Smooth muscle cell of the pulmonary artery (primary cell): ENCODE measurements at places on chromosomes 2 and 18. TPM values are rescaled to one million over a fixed set of nuclear protein-coding genes. Genes with fewer than 3 reads are reported as not detected.

Gene VIT
- 2.0 and 8.9 TPM in 2 replicates for total RNA-seq

Gene CRYGD
- not detected in 2 replicates for total RNA-seq

Gene IGFBP5
- total RNA-seq, result 1,272 and 1,451 TPM in 2 replicates

Gene HOXD13
- not detected in 2 replicates for total RNA-seq

Gene DCTN1
- 191 and 217 TPM in 2 replicates for total RNA-seq

Gene CPO
- not detected in 2 replicates for total RNA-seq

Gene ZNF892
- total RNA-seq, result 5.2 and 5.5 TPM in 2 replicates

Gene CHST9
- not detected in 2 replicates for total RNA-seq

Gene ARHGAP15
- total RNA-seq, result 0.13 TPM in 1 of 2 replicates, not detected in the other

Gene KLHL30
- 5.2 and 11.7 TPM in 2 replicates for total RNA-seq

Gene RAPGEF4
- total RNA-seq, result 3.8 and 5.0 TPM in 2 replicates

Gene ANTXR1
- total RNA-seq, result 89.3 and 121 TPM in 2 replicates

Gene PID1
- total RNA-seq, result 35.6 and 48.6 TPM in 2 replicates

Gene UGT1A10
- 0.10 and 0.13 TPM in 2 replicates for total RNA-seq

Gene RBKS
- 0.59 and 1.2 TPM in 2 replicates for total RNA-seq

Gene GRP
- total RNA-seq, result not detected in 2 replicates

Gene POU3F3
- total RNA-seq, result not detected in 2 replicates

Gene NEU4
- 0.07 and 0.13 TPM in 2 replicates for total RNA-seq

Gene MTCL1
- total RNA-seq, result 22.6 and 86.5 TPM in 2 replicates

Gene MTIF2
- total RNA-seq, result 27.1 and 32.8 TPM in 2 replicates

Gene CRYBA2
- total RNA-seq, result not detected in 2 replicates

Gene KCNG2
- total RNA-seq, result not detected in 2 replicates

Gene NT5DC4
- total RNA-seq, result 0.33 TPM in 1 of 2 replicates, not detected in the other

Gene SGPP2
- not detected in 2 replicates for total RNA-seq

Gene HOXD4
- 0.46 and 4.6 TPM in 2 replicates for total RNA-seq

Gene CRACDL
- 0.03 TPM in 1 of 2 replicates, not detected in the other for total RNA-seq

Gene ELOA2
- total RNA-seq, result not detected in 2 replicates

Gene FZD7
- 24.4 and 24.8 TPM in 2 replicates for total RNA-seq

Gene METTL8
- total RNA-seq, result 11.9 and 15.3 TPM in 2 replicates

Gene PAIP2B
- 0.36 and 0.65 TPM in 2 replicates for total RNA-seq

Gene AMER3
- not detected in 2 replicates for total RNA-seq

Gene MEX3C
- total RNA-seq, result 38.1 and 43.4 TPM in 2 replicates

Gene CD28
- not detected in 2 replicates for total RNA-seq

Gene CFLAR
- 76.5 and 88.1 TPM in 2 replicates for total RNA-seq

Gene APCDD1
- 0.96 and 8.2 TPM in 2 replicates for total RNA-seq

Gene REG3G
- total RNA-seq, result not detected in 2 replicates

Gene PHOSPHO2
- total RNA-seq, result 1.6 and 1.8 TPM in 2 replicates

Gene FLACC1
- 1.3 and 2.5 TPM in 2 replicates for total RNA-seq

Gene RNF144A
- total RNA-seq, result 0.20 and 0.72 TPM in 2 replicates

Gene IMP4
- total RNA-seq, result 69.9 and 117 TPM in 2 replicates

Gene TFPI
- 150 and 489 TPM in 2 replicates for total RNA-seq

Gene CIB4
- not detected in 2 replicates for total RNA-seq

Gene GALR1
- not detected in 2 replicates for total RNA-seq

Gene LINC00305
- total RNA-seq, result not detected in 2 replicates

Gene SH2D6
- total RNA-seq, result 0.36 TPM in 1 of 2 replicates, not detected in the other

Gene SPEG
- 45.7 and 87.2 TPM in 2 replicates for total RNA-seq

Gene CD207
- not detected in 2 replicates for total RNA-seq

Gene NAPG
- 32.4 and 42.5 TPM in 2 replicates for total RNA-seq

Gene LRRC30
- total RNA-seq, result not detected in 2 replicates

Gene NR4A2
- total RNA-seq, result 0.40 and 8.5 TPM in 2 replicates

Gene CTAGE1
- 0.07 TPM in 1 of 2 replicates, not detected in the other for total RNA-seq

Gene ST3GAL5
- 10.1 and 13.9 TPM in 2 replicates for total RNA-seq

Gene ITGB6
- 0.07 and 0.40 TPM in 2 replicates for total RNA-seq

Gene TNFAIP6
- 10.0 and 31.8 TPM in 2 replicates for total RNA-seq

Gene KCNE4
- 37.7 and 120 TPM in 2 replicates for total RNA-seq
